A549 treated with GW870086 at 1 μM for 4 hours (cell line): ENCODE measurements at places on chromosomes 3 and 15. TPM values are rescaled to one million over a fixed set of nuclear protein-coding genes. Genes with fewer than 3 reads are reported as not detected.

Gene FAM3D
- total RNA-seq, result not detected in 5 replicates

Gene POPDC2
- 0.09 to 0.79 TPM (median 0.21 TPM) in 5 replicates for total RNA-seq

Gene BSN
- total RNA-seq, result 0.05 to 0.22 TPM (median 0.15 TPM) in 5 replicates

Gene GALK2
- total RNA-seq, result 19.2 to 22.9 TPM (median 20.8 TPM) in 5 replicates

Gene GRIP2
- total RNA-seq, result 1.0 to 2.0 TPM (median 1.6 TPM) in 5 replicates
